Activated CD8-positive, alpha-beta T cell treated with anti-CD3 and anti-CD28 coated beads for 36 hours (primary cell): ENCODE measurements at places on chromosomes 12 and 14. TPM values are rescaled to one million over a fixed set of nuclear protein-coding genes. Genes with fewer than 3 reads are reported as not detected.

The MYL6 gene
- total RNA-seq: 647 TPM

GRCh38 chr12:6378709-6379472 is 3.5 kb upstream of the SCNN1A start:
- no peak overlapping the region for H3K27ac ChIP-seq
- H3K27me3 ChIP-seq: peaks cover 11% of the 10 kb centered on the region
- no peak for DNase-seq
- peaks cover 23% of the 10 kb centered on the region for H3K4me1 ChIP-seq

DNA sequence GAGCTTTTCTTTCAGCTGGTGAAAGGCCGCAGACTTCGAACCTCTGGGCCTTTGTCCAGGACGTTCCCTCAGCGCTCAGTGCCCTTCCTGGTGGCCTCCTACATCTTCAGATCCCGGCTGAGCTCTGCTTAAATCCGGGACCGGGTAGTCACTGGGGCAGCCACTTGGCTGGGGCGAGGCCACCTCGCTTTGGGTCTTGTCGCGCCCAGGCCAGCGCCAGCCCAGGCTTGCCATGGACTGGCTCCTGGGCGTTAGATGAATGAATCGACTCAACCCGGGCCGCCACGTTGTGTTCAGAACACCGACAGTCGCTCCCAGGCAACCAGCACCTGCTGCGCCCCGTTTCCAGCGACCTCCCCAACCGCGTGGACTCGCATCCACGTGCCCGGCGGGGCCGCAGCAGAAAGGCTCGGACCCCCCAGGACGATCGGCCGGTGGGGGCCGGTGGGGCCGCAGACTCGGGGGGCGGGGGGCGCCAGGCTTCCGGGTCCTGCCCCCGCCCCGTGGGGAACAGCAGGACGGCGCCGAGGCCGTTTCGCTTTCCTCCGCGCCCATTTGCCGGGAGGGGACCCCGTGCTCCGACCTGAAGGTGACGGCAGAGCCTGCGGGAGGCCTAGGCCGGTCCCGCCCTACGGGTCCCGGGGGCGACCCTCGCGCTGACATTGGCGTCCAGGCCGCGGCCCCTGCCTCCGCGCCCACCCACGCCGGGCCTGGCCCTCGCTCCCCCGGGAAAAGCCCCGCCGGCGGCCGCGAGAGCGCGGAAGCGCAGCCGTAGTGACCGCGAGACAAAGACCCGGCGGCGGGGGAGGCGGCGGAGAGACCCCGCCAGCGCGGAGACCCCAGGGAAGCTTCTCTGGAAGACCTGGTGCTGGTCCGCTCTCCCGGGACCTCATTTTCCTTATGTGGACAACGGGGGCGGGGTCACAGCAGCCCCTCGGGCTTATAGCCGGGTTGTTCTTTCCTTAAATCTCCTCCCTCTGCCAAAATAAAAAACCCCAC is 37.3 kb upstream of the RCOR1 start:
- H3K4me1 ChIP-seq: peaks cover 2% of the 10 kb centered on the region
- peak overlapping the region; percentile 67 for H3K4me3 ChIP-seq
- H3K27ac ChIP-seq: peak overlapping the region; percentile 67
- DNase-seq: peak; percentile 65
- no peaks in the 10 kb centered on the region for H3K27me3 ChIP-seq

The NANOG gene
- not detected for total RNA-seq

The RD3L gene
- not detected for total RNA-seq
